Cortex of kidney (tissue), 1 donor: ENCODE measurements at places on chromosomes 11 and 22.

DNA sequence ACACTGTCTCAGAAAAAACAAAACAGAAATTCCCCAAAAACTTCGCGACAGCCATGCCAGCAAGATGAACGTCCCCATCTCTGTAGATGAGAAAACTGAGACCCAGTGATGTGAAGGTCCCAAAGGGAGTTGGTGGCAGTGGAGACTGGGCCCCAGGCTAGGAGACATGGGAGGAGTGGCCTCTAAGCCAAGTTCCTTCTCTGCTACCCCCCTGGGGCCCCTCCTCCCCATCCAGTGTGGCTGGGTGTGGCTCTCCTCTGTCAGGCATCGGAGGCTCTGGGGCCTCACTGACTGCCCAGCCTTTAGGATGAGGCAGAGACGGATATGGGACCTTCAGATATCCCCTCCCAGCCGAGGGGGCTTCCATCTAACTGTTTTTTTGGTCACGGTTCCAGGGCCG lies 9.8 kb downstream of the RELT start:
- DNase-seq, result no peak

- DNase-seq, result no peak
These were observed 34.9 kb downstream of the UBASH3B start for GRCh38 chr11:122690384-122690783.

DNA sequence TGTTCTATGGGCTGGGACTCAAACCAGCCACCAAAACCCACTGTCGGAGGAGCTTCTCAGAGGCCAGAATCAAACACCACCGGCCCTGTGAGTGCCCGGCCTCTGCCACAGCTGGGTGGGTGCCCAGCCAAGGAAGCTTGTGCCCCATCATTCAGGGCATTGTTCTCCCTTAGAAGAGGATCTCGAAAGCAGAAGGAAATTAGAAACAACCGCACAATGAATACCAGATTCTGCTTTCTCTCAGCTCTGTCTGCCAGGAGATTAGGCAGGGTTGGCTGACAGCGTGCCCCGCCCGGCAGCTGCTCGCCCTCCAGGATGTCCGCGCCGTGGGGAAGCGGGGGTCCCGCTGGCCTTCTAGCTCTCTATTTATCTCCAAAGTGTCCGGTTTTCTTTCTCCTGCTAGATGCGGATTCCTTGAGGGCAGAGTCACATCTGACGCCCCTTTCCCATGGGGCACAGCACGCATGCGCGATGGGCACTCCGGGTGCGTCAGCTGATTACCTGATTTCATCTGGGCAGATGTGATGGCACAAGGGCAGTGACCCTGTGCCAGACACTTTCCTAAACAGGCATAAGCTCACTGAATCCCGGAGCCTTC lies 25.5 kb downstream of the SCGB1A1 start:
- DNase-seq, result no peak

DNA sequence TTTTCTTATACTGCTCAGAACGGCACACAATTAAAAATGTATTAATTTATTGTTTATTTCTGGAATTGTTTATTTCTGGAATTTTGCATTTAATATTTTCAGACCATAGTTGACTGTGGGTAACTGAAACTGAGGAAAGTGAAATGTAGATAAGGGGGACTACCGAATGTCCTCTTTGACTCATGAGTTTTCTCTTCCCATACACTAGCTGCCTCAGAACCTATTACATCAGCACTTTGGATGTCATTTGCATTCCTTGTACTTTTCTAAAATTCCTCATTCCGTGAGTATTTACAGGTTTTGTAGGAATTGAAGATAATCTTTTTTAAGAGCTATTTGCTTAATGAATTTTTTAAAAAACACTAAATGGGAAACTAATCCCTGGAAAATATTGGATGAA lies 29.8 kb downstream of the ZC3H12C start:
- DNase-seq, result no peak

DNA sequence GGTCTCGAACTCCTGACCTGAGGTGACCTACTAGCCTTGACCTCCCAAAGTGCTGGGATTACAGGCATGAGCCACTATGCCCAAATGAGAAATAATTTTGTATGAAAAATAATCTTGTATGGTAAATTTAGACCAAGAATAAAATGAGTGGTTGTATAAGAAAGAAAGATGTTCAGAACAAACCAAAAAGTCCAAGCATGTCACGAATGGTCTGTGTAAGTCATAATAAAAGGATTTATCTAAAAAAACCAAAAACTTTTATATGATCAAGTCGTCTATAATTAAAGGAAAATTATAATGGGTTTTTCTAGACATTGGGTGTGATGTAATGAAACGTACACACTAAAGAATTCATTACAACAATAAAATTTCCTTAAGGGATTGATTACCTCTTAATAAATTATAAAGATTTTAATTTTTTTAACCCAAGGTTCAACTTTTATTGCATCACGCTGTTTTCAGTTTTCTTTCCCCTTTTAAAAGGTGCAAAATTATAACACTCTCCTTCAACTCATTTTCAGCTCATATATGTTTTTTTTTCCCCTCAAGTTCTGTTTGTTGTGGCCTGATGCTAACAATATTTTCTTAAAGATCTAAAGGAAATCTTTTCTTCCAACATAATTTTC lies 8.9 kb upstream of the AQP11 start:
- no peak for DNase-seq

DNA sequence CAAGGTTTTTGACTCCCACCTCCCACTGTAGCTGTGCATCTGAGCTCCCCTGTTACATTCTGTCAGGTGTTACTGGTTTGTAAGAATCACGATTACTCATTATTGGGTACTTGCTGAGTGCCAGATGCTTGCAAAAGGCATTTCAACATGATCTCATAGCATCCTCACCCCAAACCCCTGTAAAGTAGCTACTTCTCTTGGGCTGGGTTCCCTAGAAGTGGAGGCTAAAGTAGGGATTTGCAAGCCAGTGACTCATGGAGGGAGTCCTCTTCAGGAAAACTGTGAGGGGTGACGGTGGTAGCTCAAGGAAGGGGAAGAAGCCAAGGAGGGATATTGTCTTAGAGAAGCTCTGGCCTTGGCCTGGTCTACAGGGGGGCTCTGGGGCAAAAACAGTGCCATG lies 78.6 kb downstream of the TIMP3 start:
- no peak for DNase-seq

DNA sequence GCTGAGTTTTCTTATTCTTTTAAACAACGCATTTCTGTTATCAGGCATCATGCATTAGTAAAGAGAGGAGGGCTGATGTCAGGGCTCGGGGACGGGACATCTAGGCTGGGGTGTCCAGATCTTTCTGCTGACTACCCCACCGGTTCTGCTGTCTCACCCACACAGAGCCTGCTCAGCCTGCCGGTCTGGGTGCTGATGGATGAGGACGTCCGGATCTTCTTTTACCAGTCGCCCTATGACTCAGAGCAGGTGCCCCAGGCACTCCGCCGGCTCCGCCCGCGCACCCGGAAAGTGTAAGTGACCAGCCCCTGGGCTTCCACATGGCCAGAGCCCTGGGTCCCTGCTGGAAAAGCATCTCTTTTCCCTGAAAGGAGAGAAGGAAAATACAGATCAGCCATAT lies 9.4 kb downstream of the NCF4 start:
- DNase-seq, result no peak

- no peak for DNase-seq
These were observed 18.4 kb downstream of the TECTA start for GRCh38 chr11:121119440-121119839.
